Mammary epithelial cell (primary cell): ENCODE measurements at places on chromosomes 2 and 18.

DNA sequence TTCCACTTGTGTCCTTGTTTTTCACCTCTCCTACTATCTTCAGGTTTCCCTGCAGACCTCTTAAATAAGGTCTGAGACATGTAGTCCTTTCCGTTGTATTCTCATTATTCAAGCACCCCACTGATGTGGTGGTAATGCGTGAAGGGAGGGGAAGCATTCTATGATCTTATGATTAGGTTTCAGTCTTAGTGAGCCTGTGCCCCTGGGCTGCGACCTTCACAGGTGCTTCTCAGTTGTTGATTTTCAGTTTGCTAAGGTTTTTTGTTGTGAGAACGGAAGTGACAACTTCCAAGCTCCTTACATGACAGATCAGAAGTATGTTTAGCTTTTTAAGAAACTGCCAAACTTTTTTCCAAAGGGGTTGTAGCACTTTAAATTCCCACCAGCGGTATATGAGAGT lies 41.3 kb downstream of the VPS54 start:
- no peak for DNase-seq

DNA sequence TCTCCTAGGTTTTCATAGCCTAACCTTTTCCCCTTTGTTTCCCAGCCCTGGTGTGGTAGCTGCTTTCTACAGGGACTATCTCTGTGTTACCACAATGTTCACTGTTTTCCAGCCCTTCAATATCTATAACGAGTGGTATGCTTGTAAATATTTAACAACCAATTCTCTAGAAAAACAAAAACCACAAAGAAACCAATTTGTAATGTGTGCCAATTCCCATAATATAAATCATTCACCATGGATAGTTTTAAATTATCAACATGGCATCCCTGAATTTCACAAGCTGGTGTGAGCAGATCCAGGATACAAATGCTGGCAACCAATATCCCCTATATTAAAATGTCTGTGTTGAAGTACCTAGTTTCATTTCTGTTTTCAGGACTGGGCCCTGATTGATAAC lies 207.5 kb upstream of the FBXO11 start:
- no peak for DNase-seq

GRCh38 chr18:66138642-66139041 lies 387.8 kb downstream of the CDH7 start:
- DNase-seq, result no peak

DNA sequence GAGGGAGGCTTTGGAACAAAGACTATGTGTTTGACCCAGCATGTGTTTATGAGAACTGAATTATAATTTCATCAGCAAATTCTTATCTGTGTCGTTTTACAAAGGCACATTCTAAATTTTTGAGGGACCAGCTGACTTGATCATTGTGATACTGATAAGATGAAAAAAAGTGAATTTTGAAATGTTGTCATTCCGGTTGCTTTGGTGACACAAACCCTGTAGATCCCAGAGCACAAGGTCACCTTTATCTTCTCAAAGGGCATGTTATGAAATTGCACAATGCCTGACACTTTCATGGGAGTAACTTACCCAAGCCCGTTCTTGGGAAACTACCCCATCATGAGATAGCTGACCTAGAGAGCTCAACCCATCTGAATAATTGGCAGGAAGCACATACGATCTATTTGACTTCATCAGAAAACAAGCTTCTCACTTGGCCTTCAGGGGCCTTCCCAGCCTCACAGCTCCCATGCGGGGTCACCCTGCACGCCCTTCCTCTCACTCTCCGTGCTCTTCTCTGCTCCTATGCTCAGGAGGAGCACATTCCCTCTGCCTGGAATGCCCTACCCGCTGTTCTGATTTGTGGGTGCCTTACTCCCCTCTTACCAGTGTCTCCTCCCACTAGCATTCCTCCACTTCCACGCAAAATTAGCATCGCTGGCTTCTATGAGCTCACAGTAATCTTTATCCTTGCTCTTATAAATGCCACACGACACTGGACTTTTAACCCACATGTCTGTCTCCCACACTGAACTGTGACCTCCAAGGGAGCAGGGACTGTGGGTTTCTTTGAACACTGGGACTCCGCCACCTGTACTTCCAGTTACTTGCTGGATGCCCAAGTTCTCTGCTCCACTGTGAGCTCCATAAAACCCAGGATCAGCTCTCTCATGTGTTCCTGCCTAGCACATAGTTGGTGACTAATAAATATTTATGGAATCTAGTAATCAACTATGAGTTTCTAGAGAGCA lies 555.8 kb upstream of the ID2 start:
- no peak for DNase-seq

DNA sequence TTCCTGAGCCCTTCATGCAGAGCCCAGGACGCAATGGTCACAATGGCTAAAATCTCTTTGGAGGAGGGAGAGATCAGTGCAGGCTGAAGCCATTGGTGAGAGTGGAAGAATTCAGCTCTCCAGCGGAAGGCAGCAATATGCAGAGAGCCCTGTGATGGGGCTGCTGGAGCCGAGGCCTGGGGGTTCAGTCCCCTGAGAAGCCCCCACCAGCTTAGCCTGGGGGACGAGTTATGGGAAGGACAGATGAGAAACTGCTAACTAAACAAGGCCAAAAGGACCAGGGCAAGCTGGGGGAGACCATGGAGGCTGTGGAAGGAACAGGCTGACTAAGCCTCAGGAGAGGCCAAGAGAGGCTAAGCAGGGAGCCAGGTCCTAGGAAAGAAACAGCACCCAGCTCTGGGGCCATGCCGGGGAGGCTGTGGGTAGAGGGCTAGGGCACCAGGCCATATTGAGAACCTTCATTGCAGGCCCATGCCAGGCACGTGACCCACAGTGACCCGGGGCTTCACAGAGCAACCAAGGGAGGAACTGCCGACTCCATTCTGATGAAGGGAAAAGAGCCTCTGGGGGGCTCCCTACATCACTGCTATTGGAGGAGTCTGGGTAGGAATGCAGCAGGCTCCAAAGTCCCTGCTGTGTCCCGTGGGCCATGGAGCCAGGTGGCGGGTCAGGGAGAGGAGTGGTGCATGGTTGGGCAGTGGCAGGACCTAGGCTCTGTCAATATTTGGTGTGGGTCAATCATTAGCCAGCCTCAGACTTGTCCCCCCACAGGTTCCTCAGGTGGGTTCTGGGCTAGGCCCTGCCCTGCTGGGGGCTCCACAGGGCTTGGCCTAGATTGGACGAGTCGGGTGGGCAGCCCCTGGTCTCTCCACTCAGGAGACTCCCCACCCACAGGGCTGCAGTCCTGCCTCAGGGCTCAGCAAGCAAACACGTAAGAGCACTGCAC lies 19.8 kb downstream of the PROC start:
- no peak for DNase-seq
